GM03348 (cell line): ENCODE measurements at places on chromosomes 12 and 14.

GRCh38 chr12:124949066-124949465 is 34.6 kb upstream of the UBC start:
- peak; percentile 2 for DNase-seq

DNA sequence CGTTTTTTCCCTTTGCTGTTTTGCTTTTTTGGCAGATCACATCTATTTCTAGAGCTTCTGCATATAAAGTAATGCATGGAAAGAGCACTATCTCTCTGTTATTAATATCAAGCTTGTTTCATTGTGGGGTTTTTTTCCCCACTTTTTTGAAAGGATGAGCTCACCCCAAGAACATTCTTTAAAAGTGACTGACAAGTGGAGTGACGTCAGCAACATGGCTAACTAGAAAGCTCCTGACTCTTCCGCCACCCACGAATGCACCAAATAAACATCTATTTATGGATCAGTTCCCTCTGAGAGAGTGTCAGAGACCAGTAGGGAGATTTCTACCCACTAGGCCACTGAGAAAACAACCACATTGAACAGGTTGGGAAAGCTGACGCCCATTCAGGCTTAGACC is 445.4 kb downstream of the GALC start:
- no peak for DNase-seq

- peak; percentile 11 for DNase-seq
Measured at GRCh38 chr12:26630546-26631027, 202.4 kb downstream of the ITPR2 start.

- DNase-seq: no peak
Measured at GRCh38 chr14:88143810-88144209, 138.9 kb downstream of the GPR65 start.

GRCh38 chr14:52738409-52738808 is 8.4 kb downstream of the STYX start:
- no peak for DNase-seq

DNA sequence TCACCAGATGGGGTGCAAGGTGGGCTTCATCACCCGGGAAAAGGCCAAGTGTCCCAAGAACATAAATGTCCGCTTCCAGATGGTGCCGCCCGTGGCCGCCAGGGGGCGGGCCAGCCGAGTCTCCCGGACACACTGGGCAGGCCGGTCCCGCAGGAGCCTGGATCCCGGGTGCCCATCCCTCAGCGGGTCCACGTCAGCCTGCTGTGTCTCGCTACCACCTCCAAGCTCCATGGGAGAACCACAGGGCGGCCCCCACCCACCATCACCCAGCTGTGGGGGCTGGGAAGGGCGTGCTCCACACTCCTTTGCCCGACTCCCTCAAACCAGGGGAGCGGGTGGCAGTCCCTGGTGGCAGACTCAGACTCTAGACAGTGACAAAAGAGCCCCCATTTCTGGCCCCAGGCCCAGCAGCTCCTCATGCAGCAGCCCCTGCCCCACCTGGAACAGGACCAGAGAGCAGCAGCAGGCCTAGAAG is 22.0 kb upstream of the NUDT14 start:
- peak; percentile 95 for DNase-seq

DNA sequence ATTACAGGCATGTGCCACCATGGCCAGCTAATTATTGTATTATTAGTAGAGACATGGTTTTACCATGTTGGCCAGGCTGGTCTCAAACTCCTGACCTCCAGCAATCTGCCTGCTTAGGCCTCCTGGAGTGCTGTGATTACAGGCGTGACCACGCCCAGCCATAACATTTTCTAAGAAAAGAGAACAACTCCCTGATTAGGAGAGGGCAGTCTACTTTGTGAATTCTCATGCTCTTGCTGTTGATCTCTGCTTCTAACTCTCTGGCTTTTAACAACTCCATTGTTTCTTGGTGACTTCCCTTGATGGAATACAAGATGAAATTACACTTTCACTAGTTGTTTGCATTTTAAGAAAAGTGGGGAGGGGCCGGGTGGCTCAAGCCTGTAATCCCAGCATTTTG is 33.6 kb downstream of the SSH1 start:
- no peak for DNase-seq

DNA sequence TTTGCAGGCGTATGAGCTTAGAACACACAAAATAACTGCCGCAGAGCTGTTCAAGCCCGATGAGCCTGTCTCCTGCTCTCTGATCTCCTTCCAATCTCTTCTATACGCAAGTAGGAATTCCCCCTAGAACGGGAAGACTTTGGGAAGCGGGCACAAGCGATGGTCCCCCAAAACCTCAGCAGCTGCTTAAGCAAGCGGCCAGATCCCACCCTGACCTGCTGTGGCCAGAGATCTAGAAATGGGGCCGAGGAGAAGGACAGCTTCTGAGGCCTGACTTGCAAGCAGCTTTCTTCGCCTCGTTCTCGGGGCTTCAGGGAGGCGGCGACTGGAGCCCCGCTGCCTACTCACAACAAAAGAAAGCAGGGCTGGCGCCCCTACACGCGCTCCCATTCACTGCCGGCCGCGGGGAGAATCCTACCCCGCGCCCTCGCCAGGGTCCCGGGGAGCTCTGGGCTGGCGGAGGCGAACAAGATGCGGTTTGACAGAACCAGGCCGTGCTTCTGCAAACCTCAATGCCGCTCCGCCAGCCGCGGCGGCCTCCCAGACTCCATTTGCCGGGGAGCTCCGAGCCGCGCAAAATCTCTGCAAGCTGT is 922 bp downstream of the TBX5 start:
- DNase-seq: no peak

GRCh38 chr12:7637615-7638014 is 28.1 kb downstream of the APOBEC1 start:
- no peak for DNase-seq

DNA sequence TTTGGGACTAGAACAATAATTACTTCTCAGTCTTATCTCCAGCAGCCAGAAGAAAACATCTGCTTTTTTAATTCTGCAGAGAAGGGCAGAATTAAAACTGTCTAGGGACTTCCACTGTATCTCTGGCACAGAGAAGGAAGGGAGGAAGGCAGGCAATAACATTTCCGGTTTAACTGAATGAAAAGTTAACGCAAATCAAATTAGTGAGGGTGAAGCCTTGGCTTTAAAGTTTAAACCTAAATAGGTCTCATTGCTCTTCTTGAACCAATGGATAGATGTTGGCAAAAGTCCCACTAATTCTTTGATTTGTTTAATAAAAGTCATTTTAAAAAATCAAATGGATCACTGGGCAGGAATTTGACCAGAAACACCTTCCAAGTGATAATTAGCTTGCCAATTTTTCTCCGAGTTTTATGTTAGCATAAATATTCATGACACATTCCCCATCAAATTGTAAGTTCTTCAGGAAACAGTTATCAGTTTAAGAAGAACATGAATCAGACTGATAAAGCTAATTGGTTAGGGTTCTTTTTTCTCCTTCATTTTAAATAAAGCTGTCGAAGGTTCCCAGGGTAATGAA is 181.9 kb downstream of the SLC15A5 start:
- DNase-seq: no peak

DNA sequence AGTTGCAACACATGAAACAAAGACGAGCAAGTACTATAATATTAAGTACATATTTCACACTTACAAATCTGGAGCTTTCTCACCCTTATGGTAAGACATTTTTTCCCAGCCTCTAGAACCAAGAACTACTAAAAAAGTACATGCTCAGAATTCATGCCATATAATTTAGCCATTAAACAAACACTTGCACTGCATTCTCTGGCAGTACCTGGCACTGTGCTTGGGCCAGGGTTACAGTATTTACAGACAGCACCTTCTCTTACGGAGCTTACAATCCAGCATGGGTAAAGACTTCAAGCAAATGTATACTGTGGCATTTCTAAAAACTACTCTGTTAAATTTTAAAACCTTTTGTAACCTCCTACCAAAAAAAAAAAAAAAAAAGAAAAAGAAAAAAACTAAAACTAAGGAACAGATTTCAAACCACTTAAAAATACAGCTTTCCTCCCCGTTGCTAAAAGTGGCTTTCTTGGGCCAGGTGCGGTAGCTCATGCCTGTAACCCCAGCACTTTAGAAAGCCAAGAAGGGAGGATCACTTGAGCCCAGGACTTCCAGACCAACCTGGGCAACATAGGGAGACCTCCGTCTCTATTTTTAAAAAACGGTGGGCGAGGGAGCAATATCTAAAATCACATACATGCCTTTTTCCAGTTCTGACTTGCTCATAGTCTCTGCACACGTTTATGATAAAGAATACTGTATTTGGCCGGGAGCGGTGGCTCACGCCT is 956 bp downstream of the GNPTAB start:
- no peak for DNase-seq

GRCh38 chr14:37403626-37404025 is 191.4 kb downstream of the FOXA1 start:
- DNase-seq: no peak

DNA sequence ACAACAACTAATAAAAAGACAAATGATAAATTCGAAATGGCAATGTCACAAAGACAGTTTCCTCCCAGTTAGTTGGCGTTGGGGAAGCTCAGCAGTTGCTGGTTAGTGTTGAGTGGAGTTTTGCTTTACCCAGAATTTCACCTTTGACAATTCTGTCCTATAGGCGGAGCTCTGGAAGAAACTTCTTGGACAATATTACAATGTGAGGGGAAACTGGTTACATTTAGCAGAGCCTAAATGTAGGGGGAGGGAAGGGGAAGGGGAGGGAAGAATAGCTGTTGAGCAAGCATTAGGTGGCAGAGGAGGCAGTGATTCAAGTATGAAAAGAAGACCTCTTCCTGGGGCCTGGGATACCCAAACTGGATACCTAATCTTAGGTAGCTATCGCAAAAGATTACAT is 51.4 kb downstream of the BDKRB1 start:
- no peak for DNase-seq

GRCh38 chr14:24013654-24014514 is 25.2 kb downstream of the DHRS4L2 start:
- peak; percentile 70 for DNase-seq

GRCh38 chr12:46395388-46395787 is 22.8 kb upstream of the SLC38A2 start:
- DNase-seq: no peak

DNA sequence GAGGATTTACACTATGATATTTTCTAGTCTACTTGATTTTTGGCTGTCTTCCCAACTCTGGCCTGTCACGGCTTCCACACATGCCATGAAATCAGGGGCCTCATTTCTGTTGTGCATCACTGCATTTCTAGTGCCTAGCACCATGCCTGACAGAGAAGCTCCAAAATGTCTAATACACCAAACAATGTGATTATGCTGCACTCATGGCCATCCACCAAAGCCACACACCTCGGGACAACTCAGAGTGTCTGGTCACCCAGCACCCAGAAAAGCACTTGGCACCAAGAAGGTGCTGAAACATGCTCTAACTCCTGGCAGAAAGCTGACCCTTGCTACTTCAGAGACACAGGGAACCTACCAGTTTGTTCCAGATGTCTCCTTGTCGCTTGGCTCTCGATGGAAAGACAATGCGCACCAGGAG is 11.3 kb downstream of the GCN1 start:
- DNase-seq: no peak

DNA sequence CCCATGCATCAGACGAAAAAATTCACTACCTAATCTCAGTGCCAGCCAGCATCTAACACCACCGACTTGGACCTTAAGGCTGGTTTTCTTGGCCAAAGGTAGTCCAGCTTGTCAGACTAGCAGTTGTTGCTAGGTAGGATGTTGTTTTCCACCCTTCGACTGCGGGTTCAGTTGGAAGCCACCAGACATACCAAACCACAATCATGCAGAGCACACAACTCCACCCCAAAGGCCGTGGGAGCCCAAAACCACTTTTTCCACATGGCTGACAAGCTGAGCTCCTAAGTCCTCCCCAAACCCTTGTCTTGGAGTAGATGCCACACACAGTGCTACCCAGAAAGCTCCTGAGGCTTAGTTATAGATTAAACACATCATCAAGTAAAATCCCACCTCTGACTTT is 46.8 kb downstream of the LRIG3 start:
- no peak for DNase-seq

- peak; percentile 80 for DNase-seq
Measured at GRCh38 chr14:64303471-64303917, 9.3 kb upstream of the ESR2 start.

GRCh38 chr14:36857136-36857535 is 195.5 kb downstream of the PAX9 start:
- DNase-seq: no peak

DNA sequence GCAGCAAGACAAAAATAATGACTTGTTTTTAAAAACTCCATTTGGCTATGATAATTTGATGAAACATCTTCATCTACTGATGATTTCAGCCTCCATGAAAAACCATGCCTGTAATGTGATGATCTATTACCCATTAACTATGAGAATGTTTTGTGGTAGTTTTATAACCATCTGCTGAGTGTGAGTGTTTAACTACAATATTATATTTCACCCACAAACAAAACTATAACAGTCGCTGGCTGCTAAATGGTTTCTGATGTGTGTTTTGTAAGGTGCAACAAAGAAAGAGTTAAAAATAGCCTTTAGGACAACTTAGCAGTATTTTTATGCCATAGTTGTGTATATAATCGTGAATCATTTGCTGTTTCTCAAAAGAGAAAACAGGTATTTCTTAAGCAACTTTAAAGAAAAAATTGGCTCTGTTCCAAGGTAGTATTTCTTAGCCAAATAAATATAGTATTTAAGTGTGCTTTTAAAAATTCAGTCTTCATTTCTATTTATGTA is 4.9 kb downstream of the PTHLH start:
- peak; percentile 35 for DNase-seq

DNA sequence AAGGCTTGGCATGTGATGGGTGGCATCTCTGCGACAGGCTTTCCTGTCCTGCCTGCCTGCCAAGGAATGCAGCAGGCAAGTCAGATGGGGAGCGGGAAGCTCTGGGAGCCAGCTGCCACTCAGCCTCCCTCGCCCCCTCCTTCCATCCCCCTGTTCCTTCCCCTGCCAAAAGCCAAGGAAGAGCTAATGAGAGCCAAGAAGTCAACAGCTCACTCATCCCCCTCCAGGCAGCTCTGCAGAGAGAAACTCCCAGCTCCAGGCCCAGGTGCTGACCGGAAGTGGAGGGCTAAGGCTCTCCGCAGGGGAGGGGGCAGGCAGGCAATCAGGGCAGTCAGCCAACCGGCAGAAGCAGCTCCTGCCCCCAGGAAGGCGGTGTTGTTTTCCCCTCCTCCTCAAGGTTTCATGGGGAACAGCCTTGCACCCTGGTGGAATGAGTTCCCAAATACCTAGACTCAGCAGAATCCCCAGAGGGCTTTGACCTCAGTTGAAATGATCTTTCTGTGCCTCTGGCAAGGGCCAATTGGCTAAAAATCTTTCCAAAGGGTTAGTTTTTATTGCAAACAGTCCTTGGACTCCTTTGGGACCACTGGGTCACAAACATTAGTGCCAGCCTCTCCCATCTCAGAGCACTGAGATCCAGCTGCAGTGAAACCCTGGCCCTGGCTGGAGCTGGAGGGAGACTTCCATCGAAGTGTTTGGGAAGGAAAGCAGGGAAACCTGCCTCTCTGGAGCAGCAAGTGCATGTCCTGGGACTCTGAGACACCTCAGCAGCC is 349.1 kb downstream of the DPF3 start:
- DNase-seq: no peak

GRCh38 chr12:47023953-47024352 is 55.5 kb upstream of the PCED1B start:
- DNase-seq: no peak

GRCh38 chr14:31118892-31119291 is 88.7 kb downstream of the HECTD1 start:
- DNase-seq: peak; percentile 3

DNA sequence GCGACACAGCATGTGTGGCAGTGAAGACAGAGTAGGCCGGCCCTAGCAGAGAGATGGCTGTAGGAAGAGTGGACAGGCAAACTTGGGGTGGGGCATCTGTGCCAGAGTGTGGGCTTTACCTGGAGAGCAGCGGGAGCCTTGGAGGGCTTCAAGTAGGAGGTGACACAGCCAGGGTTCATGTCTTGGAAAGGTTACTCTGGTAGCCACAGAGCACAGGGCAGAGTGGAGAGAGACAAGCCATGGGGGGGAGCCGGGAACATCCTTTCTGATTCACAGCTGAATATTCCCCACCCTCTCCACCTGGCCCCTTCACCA is 53.5 kb upstream of the DIO3 start:
- no peak for DNase-seq
